ENCODE measurements at places on chromosomes 12 and 14.

GRCh38 chr14:79608446-79608845 is 602.9 kb downstream of the DIO2 start:
- DNase-seq, result no peak

DNA sequence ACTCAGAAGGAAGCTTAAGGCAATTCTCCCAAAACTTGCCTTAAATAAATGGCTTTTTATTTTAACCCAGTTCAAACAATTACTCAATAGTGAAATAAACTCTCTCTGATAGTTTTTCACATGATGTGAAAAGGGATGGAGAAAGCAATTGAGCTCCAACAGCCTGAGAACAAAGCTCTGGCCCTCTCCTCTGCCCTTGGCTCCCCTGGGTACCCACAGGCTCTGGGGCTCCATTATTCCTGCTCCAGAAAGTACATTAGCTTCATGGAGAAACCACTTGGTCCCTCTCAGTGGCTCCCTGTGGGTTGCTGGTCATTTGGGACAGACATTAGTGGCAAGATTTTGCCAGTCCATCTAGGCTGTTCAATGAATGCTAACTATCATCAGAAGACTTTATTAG is 242.8 kb downstream of the ATP23 start:
- no peak for DNase-seq

GRCh38 chr14:101118746-101119591 is 215.4 kb upstream of the RTL1 start:
- DNase-seq, result no peak

DNA sequence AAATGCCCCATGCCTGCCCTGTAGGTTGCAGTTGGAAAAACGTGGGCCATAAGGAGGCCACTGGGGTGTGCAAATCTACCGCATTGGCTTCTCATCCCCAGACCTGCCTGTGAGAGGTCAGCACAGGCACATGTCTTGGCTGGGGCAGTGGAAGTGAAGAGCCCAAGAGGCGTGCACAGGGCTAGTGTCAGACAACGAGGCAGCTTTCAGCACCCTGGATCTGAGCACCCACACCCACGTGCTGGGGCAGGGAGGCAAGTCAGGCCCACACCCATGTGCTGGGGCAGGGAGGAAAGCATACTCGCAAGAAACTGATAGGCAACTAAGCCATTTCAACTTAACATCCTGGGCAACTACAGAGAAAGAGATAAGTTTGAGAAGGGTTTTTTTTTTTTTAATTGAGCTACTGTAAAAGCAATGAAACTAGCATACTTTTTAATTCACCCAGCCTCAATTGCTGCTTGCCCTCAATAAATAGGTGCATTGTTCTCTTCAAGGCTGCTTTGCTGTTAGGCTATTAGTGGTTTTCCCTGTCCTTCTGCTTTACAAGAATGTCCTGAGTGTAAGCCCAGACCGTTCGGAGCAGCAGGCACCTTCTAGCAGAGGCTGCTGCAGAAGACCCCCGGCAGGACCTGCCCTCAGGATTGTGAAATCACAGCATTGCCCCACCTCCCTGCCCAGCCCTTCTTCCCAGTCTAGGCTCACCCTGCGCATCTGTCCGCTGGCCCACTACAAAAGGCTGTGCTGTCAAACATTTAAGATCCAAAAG is 355.3 kb upstream of the FKBP4 start:
- no peak for DNase-seq

GRCh38 chr14:55317542-55318306 is 46.5 kb downstream of the FBXO34 start:
- DNase-seq, result no peak

GRCh38 chr14:91925001-91925726 is 22.3 kb downstream of the FBLN5 start:
- DNase-seq, result no peak

GRCh38 chr14:101825797-101826196 is 64.3 kb downstream of the PPP2R5C start:
- no peak for DNase-seq

DNA sequence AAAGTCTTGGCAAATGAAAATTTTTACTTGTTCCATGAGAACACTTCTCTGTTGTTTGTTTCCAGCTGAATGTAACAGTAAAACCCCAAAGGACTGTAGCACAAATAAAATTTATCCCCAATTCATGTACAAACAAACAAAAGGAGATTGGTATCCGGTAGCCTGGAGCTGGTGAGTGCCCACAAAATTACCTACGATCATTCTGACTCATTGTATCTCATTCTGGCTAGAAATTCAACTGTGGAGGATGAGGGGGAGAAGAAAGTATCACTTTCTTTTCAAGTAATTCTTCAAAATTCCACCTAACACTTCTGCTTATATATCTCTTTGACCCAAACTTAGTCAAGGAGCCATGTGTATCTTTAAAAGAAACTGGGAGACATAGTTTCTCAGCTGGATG is 268.5 kb downstream of the ALG10B start:
- DNase-seq, result no peak

- DNase-seq, result no peak
Measured at GRCh38 chr12:104290855-104291254, 12.7 kb upstream of the EID3 start.

DNA sequence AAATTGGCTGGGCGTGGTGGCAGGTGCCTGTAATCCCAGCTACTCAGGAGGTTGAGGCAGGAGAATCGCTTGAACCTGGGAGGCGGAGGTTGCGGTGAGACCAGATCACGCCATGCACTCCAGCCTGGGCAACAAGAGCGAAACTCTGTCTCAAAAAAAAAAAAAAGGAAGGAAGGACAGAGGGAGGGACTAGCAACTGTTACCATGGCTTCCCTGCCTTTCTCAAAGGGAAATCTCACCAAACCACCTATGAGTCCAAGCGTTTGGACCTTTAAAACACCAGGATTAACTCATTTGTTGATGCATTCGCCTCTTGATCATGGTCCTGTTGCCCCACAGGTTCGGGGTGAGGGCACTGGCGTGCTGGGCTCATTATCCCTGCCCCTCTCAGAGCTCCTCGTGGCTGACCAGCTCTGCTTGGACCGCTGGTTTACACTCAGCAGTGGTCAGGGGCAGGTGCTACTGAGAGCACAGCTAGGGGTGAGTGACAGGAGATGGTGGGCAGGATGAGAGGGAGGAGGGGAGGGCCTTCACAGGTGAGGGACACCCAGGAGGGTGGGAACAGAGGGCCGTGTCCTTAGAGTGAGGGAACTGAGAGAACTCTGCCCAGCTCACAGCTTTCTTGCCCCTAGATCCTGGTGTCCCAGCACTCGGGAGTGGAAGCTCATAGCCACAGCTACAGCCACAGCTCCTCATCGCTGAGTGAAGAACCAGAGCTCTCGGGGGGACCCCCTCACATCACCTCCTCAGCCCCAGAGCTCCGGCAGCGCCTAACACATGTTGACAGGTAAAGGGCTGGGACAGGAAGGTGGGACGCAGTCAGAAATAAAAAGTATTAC is 10.2 kb upstream of the MYL6B start:
- DNase-seq, result no peak

GRCh38 chr12:69873429-69873828 is 48.4 kb downstream of the MYRFL start:
- no peak for DNase-seq

GRCh38 chr14:59827401-59827800 is 43.2 kb downstream of the RTN1 start:
- no peak for DNase-seq

GRCh38 chr14:48107646-48108045 is 432.2 kb upstream of the MDGA2 start:
- DNase-seq, result no peak

- DNase-seq, result no peak
Measured at GRCh38 chr12:23536293-23536692, 413.2 kb downstream of the SOX5 start.

DNA sequence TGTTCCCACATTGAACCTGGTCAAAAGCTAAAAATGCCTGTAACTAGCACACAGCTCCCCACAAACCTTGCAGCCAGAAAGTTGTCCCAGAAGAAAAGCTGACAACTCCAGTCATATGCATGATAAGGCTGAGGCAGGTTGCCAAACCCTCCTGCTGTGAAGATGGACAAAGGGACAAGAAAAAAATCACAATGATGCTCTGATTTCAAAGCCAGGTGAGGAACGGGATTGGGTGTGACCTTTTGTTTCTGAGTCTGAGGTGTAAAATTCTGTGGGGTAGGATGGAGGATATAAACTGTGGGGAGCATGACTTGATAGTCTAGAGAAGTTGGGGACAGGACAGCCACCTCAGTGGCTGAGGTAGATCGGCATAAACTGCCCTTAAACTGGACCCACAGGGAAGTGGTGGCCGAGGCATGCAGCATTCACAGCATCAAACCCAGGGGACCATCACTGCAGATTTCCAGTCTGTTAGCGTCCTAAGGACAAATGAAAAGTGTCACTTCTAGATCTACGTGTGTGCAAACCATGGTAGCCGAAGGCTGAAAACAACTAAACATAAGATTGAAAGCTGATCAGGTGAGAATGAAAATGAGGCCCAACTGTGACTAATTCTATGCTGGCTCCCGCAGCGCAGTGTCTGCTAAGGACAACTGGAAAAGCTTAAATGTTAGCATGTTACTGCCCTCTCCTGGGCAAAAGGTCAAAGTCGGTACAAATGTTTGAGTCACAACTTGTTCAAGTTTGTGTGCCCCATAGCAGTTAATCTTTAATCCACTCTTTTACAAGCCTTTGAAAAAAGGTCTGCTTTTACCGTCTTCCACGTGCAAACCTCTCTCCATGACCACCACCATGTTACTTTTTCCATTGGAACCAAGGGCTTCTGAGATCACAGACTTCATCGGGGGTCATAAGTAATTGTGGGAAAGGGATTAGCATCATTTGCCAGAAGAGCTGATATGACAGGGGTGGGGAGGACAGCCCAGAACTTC is 39.8 kb downstream of the GRIN2B start:
- DNase-seq, result peak; percentile 99

GRCh38 chr14:71964716-71965115 is 32.5 kb downstream of the RGS6 start:
- no peak for DNase-seq

- DNase-seq, result peak; percentile 49
Measured at GRCh38 chr12:6700646-6701051, at the start of gene PIANP. PIANP (minus strand) TSS chr12:6700815; CDS start chr12:6698061, 2,754 bp downstream.

DNA sequence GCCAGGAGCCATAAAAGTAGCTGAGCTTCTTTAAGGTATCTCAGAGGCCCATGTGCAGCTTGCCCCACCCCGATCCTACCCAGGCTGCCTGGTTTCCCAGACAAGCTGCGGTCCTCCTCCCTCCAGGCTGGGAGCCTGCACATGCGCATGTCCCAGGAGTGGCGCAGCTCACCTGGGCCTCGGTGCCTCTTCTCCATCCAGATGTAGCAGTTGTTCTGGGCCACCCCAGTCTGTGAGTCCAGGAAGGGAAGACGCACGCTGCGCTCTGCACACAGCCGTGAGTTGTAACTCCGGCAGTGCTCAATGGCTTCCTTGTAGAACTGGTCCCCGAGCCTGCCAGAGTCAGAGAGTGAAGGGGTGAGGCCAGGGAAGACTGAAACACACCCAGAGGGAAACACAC is 122.3 kb downstream of the DPF3 start:
- no peak for DNase-seq

DNA sequence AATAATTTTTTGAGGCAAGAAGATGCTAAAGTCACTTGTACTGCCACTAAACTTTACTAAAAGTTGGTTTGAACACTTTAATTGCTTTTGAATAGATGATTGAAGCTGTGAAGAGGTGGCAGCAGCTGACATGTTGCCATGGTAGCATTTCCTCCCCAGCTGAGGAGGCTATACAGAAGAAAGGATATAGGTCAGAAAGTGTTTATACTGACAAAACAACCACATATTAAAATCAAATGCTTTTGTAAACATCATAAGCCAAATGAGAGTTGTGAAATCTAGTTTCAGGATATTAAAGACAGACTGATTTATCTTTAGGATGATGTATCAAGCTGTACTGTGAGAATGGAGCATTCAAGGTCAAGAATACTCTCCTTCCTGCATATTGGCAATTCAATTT is 41.7 kb downstream of the TSPAN19 start:
- DNase-seq, result no peak

GRCh38 chr14:104865631-104866441 is 768 bp downstream of the CEP170B start:
- DNase-seq, result peak; percentile 66

DNA sequence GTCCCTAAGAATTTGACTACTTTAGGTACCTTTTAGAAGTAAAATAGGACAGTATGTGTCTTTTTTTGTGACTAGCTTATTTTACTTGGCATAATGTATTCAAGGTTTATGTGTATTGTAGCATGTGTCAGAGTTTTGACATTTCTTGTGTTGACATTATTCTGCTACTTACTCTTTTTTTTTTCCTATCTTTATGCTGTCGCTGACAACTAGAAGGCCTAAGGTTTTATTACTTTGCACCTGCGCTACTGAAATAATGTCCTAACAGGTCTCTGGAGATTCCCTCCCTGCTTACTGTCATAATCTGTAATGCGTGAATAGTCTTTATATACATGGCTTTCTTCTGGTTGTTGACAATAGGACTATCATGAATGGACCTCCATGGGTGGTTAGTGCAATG is 43.0 kb downstream of the PDE3A start:
- no peak for DNase-seq

GRCh38 chr14:89848165-89848564 is 106.4 kb downstream of the EFCAB11 start:
- DNase-seq, result no peak

GRCh38 chr12:81360916-81361315 is 283.0 kb downstream of the ACSS3 start:
- DNase-seq, result no peak

GRCh38 chr12:47366157-47366556 is 286.4 kb upstream of the AMIGO2 start:
- no peak for DNase-seq

DNA sequence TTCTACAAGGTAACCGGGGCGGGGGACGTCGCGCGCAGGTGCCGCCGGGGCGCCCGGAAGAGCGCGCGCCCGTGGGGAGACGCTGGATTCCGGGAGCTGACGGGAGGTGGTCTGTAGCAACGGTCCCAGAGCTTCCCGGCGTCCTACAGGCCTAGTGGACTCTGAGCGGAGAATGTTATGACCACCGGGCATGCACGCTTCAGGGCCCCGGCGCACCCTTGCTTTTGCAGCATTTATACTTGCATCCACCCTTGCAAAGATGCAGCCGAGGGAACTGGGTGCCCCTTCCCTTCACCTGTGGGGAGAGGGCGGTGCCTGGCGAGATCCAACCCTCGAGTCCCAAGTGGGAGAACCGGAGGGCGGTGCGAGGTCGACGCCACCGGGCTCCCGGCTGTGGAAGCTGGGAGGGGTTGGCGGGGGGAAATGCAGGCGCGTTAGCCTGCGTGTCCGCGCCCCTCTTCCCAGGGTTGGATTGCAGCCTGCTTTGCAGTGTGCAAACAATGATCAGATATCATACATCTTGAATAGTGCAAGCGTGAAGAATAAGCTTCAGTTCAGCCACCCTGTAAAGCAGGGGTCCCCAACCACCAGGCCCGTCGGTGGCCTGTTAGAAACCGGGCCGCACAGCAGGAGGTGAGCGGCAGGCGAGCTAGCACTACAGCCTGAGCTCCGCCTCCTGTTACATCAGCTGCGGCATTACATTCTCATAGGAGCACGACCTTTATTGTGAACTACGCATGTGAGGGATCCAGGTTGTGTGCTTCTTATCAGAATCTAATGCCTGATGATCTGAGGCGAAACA is 576 bp downstream of the ERP29 start:
- peak; percentile 91 for DNase-seq

Data from ACHN (cell line).